HepG2 (cell line): ENCODE measurements at places on chromosomes 6 and 20.

DNA sequence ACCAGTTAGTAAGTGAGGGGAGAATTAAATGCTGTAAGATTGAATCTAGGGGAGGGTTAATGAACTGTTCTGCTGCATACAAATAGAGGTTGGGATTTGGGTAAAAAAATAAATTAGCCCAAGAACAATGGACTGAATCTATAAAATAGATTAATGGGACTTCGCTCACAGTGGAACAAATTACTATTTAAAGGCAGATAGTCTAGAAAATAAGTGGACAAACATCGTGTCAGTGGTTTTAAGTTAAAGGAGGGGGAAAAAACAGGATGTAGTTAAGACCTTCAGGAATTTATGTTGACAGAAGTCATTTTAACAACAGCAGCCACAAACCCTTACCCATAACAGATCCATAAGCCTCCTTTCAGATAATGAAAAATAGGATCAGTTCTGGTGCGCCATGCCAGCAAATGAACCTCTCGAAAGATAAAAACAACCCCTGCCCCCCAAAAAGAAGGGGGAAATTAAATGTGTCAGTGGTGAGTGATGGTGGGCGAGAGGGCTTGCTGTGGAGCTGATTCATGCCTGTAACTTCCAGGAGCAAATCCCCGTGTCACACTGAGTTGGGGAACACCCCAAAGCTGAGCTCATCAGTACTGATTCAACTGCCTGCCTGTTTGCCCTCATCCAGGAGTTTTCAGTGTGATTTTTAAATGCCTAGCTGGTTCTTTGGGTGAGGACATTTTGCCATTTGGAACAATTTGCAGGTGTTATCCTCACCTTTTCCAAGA lies 86.8 kb downstream of the PPP1R14C start:
- no peak for DNase-seq

DNA sequence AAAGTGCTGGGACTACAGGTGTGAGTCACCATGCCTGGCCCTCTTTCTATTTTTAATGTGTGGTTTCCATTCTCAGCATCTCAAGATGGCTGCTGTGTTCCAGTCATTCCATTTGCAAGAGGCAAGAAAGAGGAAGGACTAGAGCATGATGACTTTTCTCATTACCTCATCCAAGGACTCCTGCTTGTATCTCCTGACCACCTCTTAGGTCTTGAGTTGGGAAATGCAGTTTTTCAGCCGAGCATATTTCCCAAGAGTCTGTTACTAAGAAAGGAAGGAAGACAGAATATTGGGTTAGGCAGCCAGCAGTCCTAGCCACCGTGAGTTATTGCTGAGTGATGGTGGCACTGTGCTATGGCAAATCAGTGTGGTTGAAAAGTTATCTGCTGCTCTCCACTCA lies 108.4 kb upstream of the INSM1 start:
- DNase-seq, result no peak

DNA sequence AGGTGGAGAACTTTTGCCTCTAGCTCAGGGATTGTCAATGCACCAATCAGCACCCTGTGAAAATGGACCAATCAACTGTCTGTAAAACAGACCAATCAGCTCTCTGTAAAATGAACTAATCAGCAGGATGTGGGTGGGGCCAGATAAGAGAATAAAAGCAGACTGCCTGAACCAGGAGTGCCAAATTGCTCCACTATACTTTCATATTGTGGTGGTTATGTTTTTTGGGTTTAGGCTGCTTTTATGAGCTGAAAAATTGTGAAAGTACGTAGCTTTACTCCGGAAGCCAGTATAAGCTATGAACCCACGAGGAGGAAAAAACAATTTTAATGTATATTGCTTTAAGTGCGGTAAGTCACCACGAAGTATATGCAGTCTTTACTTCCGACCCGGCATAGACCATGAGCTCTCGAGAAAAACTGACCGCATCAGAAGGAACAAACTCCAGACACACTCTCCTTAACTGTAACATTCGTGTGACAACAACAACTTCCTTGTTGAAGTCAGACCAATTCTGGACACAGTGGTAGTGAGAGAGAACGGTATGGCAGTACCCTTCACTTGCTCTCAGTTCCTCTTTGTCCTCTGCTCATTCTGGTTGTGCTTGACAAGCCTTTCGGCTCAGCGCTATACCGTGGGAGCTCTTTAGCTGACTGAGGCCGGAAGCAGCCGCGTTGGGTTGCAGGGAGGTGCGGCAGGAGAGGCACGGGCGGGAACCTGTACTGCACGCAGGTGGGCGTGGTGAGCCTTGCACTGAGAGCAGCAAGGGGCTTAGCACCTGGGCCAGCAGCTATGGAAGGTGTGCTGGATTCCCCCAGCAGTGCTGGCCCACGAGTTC lies 81.9 kb upstream of the E2F3 start:
- DNase-seq, result no peak

DNA sequence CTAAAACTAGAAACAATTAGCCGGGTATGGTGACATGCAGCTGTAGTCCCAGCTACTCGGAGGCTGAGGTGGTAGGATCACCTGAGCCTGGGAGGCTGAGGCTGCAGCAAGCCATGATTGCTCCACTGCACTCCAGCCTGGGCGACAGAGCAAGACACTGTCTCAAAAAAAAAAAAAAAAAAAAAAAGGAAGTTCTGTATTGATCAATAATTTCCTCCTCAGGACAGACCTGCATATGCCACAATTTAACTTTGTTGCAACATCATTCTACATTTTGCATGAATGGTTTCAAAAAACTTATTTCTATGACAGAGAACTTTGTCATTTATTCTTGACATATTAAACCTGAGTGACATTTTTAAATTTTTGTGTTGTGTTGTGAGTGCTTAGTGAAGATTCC lies 5.5 kb downstream of the DNAJC5 start:
- DNase-seq, result no peak
